GDM1 (cell line): ENCODE measurements at places on chromosomes 6 and 20.

- DNase-seq: peak; percentile 66
These were observed 7.8 kb downstream of the E2F3 start for GRCh38 chr6:20409427-20409971.

DNA sequence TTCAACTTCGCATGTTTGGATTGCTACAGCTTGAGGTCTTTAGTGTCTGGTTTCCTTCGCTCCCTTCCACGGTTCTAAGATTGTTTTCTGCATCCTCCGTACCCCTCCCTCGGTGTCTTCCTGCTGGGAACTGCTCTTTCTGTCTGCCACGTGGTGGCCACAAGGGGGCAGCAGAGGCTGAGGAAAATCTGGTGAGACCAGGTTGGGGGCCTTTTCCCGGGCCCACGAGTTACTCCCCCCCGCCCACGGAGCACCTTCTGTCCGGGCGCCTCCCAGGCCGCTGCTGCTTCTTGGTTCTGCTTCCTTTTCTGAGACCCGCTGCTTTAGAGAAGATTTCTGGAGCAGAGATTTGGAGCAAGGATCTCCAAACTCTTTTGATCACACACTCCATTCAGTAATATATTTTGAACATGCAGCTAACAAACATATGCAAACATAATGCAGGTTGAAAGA is 21.1 kb upstream of the NOTCH4 start:
- peak; percentile 55 for DNase-seq

DNA sequence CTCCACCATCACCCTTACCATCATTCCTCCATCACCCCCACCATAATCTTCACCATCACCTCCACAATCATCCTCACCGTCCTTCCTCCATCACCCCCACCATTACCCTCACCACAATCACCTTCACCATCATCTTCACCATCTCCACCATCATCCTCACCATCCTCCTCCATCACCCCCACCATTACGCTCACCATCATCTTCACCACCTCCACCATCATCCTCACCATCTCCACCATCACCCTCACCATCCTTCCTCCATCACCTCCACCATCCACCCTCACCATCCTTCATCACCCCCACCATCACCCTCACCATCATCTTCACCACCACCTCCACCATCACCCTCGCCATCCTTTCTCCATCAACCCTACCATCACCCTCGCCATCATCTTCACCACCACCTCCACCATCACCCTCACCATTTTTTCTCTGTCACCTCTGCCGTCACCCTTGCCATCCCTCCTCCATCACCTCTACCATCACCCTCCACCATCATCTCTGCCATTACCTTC is 33.1 kb upstream of the MPC1 start:
- DNase-seq: no peak

- DNase-seq: no peak
These were observed 1614.7 kb downstream of the KHDRBS2 start for GRCh38 chr6:60671369-60671768.

GRCh38 chr6:40706178-40706577 is 119.0 kb upstream of the LRFN2 start:
- no peak for DNase-seq

DNA sequence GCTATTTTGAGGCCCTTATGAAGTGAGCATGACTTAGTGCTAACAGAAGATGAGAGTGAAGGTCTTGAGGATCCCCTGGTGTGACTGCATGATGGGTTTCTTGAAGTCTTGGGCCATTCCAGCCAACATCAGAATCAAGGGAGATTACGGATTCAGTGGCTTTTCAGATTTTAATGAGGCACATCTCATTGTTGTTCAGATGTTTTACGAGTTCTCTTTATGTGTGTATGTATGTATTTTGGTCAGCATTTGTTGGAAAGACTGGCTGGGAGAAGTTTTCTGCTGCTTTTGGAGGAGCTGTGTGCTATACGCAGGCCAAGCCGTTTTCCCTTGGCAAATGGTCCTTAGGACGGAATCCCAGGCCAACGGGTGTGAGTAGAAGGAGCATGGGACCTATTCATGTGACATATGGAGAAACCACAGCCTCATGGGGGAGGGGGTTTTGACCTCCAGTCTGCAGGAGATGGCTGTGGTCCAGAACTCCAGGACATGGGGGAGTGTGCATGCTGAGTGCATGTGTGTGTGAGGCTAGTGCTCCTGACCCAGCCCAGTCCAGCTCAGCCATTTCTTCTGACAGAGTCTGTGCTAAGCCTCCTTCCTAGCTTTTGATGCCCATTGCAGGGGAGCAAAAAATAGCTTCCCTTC is 35.3 kb downstream of the CHMP4B start:
- DNase-seq: no peak

GRCh38 chr6:62999796-63000195 is 211.5 kb upstream of the FKBP1C start:
- no peak for DNase-seq

GRCh38 chr6:2134554-2134953 is 110.9 kb downstream of the GMDS start:
- no peak for DNase-seq

DNA sequence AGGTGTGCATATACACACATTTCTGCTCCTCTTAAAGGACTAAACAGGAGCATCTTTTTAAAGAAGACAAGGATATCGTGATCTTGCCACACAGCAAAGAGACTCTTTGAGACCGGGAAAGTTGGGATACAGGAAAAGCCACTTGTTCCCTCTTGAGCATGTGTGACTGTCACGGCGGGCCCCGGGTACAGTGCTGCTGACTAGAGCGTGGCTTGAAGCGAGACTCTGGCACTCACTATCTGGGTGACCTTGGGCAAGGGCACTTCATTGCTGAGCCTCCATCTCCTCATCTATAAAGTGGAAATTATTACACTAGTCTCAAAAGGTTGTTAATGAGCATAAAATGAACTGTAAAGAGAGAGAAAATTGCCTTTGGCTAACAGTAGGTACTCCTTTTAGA is 713.9 kb downstream of the PTPRT start:
- no peak for DNase-seq

- no peak for DNase-seq
These were observed 161.9 kb downstream of the GMPR start for GRCh38 chr6:16400248-16400760.

DNA sequence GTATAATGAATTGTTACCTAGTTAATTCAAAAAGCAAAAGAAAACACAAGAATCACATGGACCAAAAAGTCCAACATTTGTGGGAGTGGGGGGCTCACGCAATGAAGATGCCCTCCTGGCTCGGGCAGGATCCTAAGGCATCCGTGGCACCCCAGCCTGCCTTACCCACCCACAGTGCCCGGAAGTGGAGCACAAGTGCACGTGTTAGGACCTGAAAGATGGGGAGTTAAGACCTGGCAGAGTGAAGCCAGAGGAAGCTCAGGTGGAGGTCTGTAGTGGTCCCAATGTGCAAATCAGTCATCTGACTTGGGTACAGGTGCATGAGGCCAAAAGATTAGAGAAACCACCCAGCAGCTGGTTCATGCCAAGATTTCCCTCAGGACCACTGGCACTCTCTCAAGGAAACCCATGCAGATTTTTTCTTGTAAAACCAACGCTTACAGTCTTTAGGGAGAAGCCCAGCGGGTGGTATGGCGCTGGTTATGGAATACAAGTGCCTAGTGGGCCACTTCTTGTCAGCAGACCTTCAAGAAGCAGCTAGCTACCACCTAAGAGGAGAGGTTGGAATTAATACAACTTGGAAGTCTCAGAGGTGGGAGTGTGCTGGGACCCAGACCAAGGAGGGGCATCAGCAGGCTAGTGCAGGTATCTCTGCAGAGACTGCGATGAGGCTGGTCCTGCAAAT is 42.1 kb downstream of the BFSP1 start:
- DNase-seq: no peak

GRCh38 chr20:58575776-58576602 is 60.8 kb upstream of the APCDD1L start:
- no peak for DNase-seq

DNA sequence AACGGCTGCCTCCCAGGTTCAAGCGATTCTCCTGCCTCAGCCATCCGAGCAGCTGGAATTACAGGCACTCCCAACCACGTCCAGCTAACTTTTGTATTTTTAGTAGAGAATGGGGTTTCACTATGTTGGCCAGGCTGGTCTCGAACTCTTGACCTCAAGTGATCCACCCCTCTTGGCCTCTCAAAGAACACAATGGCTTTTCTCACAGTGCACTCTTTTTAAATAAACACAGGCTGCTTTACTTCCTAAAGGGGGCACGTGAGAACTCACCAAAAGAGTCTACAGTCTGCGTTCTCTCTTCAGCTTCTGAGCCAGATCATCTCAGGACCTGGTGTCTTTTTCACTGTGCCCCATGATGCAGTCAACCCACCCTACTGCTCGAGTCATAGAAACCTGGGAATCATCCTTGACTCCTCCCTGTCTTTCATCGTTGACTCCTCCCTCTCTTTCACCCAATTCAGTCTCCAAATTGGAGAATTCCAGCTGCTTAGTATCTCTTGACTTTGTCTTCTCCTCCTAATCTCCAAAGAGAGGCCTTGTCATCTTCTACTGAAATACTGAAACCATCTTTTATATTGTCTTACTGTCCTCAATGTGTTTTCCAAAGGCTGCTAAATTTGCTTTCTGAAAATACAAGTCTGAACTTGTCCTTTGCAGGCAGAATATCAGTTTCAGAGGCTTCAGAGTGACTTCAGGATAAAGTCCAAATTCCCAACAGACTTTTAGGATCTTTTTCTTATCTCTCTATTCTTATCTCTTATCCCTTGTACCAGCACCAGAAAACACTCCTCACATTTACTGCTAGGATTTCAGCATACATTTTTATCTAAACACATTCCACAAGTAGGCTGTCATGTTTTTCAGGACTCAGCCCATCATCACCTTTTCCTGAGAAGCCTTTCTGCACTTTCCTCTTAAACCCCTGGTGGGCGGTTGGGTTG is 323.4 kb downstream of the SYNE1 start:
- no peak for DNase-seq

GRCh38 chr6:12265296-12265695 is 24.9 kb upstream of the EDN1 start:
- no peak for DNase-seq

- DNase-seq: no peak
These were observed 47.3 kb upstream of the SASH1 start for GRCh38 chr6:148295261-148295887.

- no peak for DNase-seq
These were observed 168.4 kb downstream of the VEGFA start for GRCh38 chr6:43938178-43939105.

DNA sequence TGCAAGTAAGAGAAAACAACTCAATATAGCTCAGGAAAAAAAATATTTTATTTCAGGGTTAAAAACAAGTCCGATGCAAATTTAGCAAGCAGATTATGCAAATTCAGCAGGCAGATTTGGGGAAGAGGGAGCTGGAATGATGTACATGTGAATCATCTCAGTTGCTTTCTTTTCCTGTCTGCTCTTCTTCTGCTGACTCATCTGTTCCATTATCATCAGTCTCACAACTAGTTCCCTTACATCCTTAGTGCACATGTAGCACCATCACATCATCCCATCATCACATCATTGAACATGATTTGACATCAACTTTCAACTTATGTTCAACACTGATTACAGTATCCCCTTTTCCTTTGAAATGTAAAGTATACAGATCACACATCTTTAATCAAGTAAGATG is 11.5 kb upstream of the DEFB113 start:
- no peak for DNase-seq

- DNase-seq: no peak
These were observed 259.7 kb downstream of the RFPL4B start for GRCh38 chr6:112606656-112607435.

DNA sequence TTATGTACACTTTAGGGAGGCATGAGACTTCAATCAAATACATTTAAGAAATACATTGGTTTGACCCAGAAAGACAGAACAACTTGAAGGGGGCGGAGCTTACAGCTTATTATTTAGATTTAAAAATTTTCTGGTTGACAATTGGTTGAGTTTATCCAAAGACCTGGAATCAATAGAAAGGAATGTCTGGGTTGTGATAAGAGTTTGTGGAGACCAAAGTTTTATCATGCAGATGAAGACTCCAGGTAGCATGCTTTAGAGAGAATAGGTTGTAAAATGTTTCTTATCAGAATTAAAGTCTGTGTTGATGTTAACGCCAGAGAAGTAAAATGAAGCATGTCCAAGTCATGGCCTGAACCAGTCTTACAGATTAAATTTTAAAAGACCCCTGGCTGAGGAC is 757.8 kb upstream of the ADGRB3 start:
- DNase-seq: no peak

DNA sequence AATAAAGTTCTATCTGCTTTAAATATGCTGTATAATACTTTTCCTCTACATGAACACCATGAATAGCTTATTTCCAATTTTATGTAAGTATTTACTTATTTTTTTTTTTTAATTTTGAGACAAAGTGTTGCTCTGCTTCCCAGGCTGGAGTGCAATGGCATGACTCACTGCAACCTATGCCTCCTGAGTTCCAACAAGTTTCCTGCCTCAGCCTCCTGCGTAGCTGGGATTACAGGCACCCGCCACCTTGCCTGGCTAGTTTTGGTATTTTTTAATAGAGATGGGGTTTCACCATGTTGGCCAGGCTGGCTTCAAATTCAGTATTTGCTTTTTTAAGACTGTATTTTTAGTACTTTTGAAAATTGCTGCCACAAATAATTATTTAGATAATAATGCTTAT is 1365.9 kb downstream of the GRIK2 start:
- DNase-seq: no peak

GRCh38 chr6:94584211-94584610 is 993.1 kb upstream of the MANEA start:
- no peak for DNase-seq

DNA sequence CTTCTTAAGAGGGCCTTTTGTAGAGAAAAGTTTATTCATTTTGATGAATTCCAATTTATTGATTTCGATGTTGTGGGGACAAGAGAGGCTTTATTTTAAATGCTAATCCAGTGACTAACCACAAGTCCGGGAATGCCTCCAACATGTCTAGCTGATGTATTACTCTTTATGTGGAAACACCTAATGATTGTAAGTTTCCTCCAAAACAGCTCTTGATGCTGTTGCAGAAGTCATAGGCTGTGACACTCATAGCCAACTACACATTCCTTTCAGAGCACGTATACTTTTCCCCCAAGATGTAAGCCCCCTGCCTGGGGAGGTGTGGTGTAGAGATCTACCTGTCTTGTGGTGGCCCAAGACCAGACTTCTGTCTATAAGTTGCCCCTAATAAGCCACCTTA is 61.3 kb upstream of the RNF24 start:
- DNase-seq: no peak

GRCh38 chr6:40634429-40634828 is 47.3 kb upstream of the LRFN2 start:
- DNase-seq: no peak

- no peak for DNase-seq
These were observed 5.8 kb downstream of the BHLHE23 start for GRCh38 chr20:63000958-63001357.

GRCh38 chr6:44284121-44284520 is 13.9 kb downstream of the TMEM151B start:
- DNase-seq: no peak

GRCh38 chr20:13862245-13862644 is 77.4 kb downstream of the NDUFAF5 start:
- no peak for DNase-seq
